ENCODE measurements at places on chromosomes 7 and 10. TPM values are rescaled to one million over a fixed set of nuclear protein-coding genes. Genes with fewer than 3 reads are reported as not detected.

Gene PNLIPRP1
- not detected for total RNA-seq

Gene GNGT1
- total RNA-seq = not detected

Gene POLR2J2
- 5.8 TPM for total RNA-seq

Gene OR2A2
- not detected for total RNA-seq

Gene PRSS2
- not detected for total RNA-seq

Data from melanocyte of skin (primary cell).